ENCODE measurements at places on chromosomes 13 and 19.
A peak's percentile ranks its signal among the peaks of the same experiment; 100 is the strongest.

- H3K36me3 ChIP-seq: peaks cover 20% of the 10 kb centered on the region
- peaks cover 11% of the 10 kb centered on the region for H3K27me3 ChIP-seq
- no peak overlapping the region for H3K4me3 ChIP-seq
- H3K4me1 ChIP-seq: no peaks in the 10 kb centered on the region
Observed at GRCh38 chr19:992670-993055, 7.6 kb upstream of the GRIN3B start.

GRCh38 chr13:72983085-72983768, 75.6 kb upstream of the KLF5 start:
- H3K36me3 ChIP-seq: no peaks in the 10 kb centered on the region
- H3K27ac ChIP-seq: no peak overlapping the region
- no peaks in the 10 kb centered on the region for H3K4me1 ChIP-seq
- no peaks in the 10 kb centered on the region for H3K27me3 ChIP-seq
- no peak for DNase-seq

- no peak overlapping the region for H3K4me3 ChIP-seq
- H3K27ac ChIP-seq: no peak overlapping the region
- no peaks in the 10 kb centered on the region for H3K36me3 ChIP-seq
- DNase-seq: no peak
Observed at GRCh38 chr13:75318138-75318833, 163.7 kb downstream of the TBC1D4 start.

DNA sequence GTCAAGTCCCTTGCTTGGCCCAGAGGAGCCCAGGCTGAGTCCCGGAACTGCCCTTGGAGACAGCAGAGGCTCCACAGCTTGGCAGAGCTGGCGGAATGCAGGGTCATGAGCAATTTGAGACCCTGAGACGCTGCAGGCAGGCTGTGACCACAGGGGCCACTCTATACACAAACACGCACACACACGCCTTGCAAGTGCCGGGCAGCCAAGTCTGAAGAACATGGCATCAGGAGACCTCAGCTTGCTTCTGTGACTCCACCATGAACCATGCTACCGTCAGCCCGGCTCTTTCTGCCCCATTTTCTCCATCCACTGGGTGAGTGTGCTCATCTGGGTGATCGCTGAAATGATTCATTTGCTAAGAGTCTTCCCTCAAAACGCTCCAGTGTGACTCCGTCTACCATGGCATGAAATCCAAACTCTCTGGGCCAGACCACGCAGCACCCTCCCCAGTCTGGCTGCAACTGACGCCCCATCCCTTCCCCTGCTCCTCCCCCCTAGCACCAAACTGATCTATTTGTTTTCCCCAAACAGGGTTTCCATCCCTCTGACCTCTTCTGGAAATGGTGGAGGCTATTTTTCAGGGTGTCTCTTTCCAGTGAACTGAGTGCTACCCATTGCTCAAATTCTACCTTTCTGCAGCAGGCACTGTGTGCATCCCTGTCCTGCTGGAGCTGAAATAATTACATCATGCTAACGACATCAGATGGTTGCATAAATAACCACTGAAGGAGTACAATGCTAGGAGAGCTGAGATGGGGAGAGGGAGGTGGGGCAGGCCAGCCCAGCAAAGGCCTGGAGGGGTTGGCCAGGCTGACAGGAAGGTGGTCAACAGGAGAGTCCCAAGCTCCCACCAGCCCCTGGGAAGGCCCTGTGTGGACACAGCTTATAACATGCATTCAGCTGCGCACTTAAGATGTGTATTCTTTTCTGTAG, 3.1 kb downstream of the CARS2 start:
- no peaks in the 10 kb centered on the region for H3K27me3 ChIP-seq
- peak; percentile 64 for DNase-seq
- H3K4me1 ChIP-seq: peaks cover 16% of the 10 kb centered on the region
- peaks cover 37% of the 10 kb centered on the region for H3K36me3 ChIP-seq
- no peak overlapping the region for H3K4me3 ChIP-seq
- no peak overlapping the region for H3K27ac ChIP-seq

GRCh38 chr19:57632987-57633831, at the start of gene ZNF211:
ZNF211 (plus strand) TSS chr19:57633168; CDS start chr19:57633347, 179 bp downstream.
- H3K4me1 ChIP-seq: peaks cover 3% of the 10 kb centered on the region
- H3K27me3 ChIP-seq: no peaks in the 10 kb centered on the region
- H3K36me3 ChIP-seq: peaks cover 22% of the 10 kb centered on the region
- peak within 1 kb of the TSS; percentile 73 for H3K4me3 ChIP-seq

GRCh38 chr19:5048727-5049553, 80.0 kb downstream of the KDM4B start:
- H3K4me3 ChIP-seq: peak overlapping the region; percentile 44
- peak; percentile 85 for DNase-seq
- H3K27me3 ChIP-seq: no peaks in the 10 kb centered on the region
- H3K27ac ChIP-seq: no peak overlapping the region
- H3K36me3 ChIP-seq: peaks cover 9% of the 10 kb centered on the region

DNA sequence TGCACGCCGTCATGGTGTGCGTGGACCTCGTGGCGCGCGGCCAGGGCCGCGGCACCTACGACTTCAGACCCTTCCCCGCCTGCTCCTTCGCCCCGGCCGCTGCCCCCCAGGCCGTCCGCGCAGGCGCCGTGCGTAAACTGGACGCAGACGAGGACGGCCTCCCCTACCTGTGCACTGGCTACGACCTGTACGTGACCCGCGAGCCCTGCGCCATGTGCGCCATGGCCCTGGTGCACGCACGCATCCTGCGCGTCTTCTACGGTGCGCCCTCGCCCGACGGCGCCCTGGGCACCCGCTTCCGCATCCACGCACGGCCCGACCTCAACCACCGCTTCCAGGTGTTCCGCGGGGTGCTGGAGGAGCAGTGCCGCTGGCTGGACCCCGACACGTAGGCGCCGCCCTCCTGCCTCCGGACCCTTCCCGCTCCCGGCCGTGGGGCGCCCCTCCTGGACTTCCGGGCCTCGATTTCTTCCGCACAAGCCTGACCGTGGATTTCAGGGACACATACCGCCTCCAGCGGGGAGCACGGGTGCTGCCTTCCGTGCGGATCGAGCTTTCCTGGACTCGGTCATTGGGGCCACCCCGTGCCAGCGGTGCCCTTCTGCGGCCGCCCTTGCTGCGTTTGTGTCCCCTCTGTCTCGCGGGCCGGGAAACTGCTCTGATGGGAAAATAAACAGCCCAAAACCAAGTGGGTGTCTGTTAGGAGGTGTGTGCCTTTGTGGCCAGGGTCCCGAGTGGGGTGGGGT, 7.7 kb downstream of the ADAT3 start:
- H3K27me3 ChIP-seq: no peaks in the 10 kb centered on the region
- H3K27ac ChIP-seq: no peak overlapping the region
- H3K4me1 ChIP-seq: no peaks in the 10 kb centered on the region
- DNase-seq: no peak

GRCh38 chr13:97254816-97255215, 32.7 kb downstream of the MBNL2 start:
- DNase-seq: no peak
- H3K27ac ChIP-seq: peak overlapping the region; percentile 82
- H3K36me3 ChIP-seq: no peaks in the 10 kb centered on the region
- no peak overlapping the region for H3K4me3 ChIP-seq

DNA sequence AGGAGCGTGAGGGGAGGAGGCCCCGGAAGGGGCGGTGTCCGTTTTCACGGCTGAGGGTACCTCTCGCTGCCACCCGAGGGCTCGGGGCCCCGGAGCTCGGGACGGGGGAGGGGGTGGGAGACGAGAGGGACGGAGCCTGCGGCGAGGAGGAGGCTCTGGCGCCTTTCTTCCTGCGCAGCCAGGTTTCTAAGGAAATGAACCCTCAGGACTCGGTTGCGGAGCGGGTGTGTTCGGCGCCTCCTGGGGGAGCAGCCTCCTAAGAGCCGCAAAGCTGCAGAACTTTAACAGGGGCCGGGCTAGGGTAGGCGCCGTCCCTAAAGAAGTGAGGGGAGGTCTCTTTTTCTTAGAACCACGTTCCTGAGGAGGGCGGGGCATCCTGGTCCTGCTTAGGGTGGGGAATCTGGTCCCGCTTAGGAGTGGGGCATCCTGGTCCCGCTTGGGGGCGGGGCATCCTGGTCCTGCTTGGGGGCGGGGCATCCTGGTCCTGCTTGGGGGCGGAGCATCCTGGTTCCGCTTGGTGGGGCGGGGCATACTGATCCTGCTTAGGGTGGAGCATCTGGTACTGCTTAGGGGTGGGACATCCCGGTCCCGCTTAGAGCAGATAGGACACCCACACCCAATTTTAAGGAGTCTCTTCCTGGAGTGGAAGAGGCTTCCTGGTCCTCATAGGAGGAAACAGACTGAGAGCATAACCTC, 6.2 kb downstream of the SYT5 start:
- no peak overlapping the region for H3K27ac ChIP-seq
- H3K36me3 ChIP-seq: no peaks in the 10 kb centered on the region
- H3K4me1 ChIP-seq: no peaks in the 10 kb centered on the region
- H3K27me3 ChIP-seq: peaks cover 34% of the 10 kb centered on the region
- peak overlapping the region; percentile 48 for H3K4me3 ChIP-seq

DNA sequence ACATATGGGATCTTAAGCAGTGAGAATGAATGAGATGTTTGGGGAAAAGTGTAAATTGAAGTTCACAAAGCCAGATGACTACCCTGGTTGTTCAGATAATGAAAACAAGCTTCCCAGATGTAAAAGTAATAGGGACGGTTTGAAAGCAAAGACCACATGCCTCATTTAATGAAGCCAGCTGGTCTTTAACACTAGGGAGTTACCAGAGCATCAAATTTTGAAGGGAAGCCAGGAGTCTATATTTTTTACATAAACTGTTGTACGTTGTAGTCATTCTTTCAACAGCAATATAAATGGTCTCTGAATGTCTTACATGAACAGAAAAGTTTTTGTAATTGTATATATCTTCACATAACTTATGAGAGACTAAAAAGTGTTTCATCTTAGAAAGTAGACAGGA, 2604.5 kb upstream of the PCDH20 start:
- no peaks in the 10 kb centered on the region for H3K36me3 ChIP-seq
- H3K27ac ChIP-seq: no peak overlapping the region
- H3K27me3 ChIP-seq: no peaks in the 10 kb centered on the region
- no peaks in the 10 kb centered on the region for H3K4me1 ChIP-seq

GRCh38 chr19:35266520-35267352, 2.0 kb upstream of the USF2 start:
- H3K4me1 ChIP-seq: peaks cover 12% of the 10 kb centered on the region
- H3K27me3 ChIP-seq: no peaks in the 10 kb centered on the region
- H3K36me3 ChIP-seq: peaks cover 16% of the 10 kb centered on the region
- peak; percentile 70 for DNase-seq
- H3K4me3 ChIP-seq: peak overlapping the region; percentile 86

- peak overlapping the region; percentile 78 for H3K4me3 ChIP-seq
- H3K36me3 ChIP-seq: peaks cover 17% of the 10 kb centered on the region
- H3K27me3 ChIP-seq: no peaks in the 10 kb centered on the region
- DNase-seq: no peak
Observed at GRCh38 chr19:49084206-49085019, 838 bp upstream of the SNRNP70 start.

DNA sequence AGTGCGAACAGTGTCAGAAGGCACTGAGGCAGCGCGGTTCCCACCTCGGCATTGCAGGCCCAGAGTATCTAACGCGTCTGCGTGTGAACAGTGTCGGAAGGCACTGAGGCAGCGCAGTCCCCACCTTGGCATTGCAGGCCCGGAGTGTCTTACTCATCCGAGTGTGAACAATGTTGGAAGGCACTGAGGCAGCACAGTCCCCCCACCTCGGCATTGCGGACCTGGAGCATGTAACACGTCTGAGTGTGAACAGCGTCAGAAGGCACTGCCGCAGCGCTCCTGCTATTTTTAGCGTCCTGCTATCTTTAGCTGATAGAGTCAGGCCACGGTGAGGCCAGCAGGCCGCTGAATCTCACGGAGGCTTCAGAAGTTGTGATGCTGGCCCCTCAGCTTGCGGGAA, 39.6 kb downstream of the ATP11A start:
- H3K27ac ChIP-seq: no peak overlapping the region
- H3K4me1 ChIP-seq: no peaks in the 10 kb centered on the region
- no peak for DNase-seq
- no peaks in the 10 kb centered on the region for H3K27me3 ChIP-seq

GRCh38 chr13:87094646-87095045, 576.5 kb upstream of the SLITRK5 start:
- H3K4me3 ChIP-seq: no peak overlapping the region
- no peak for DNase-seq
- H3K36me3 ChIP-seq: no peaks in the 10 kb centered on the region
- no peak overlapping the region for H3K27ac ChIP-seq
- no peaks in the 10 kb centered on the region for H3K27me3 ChIP-seq
- no peaks in the 10 kb centered on the region for H3K4me1 ChIP-seq

GRCh38 chr13:77918391-77919245, at the start of gene EDNRB:
EDNRB (minus strand) TSS chr13:77918831; CDS start chr13:77918573, 258 bp downstream.
- H3K27me3 ChIP-seq: no peaks in the 10 kb centered on the region
- H3K36me3 ChIP-seq: no peaks in the 10 kb centered on the region
- H3K4me1 ChIP-seq: no peaks in the 10 kb centered on the region
- no peak for DNase-seq
- no peak within 1 kb of the TSS for H3K27ac ChIP-seq

- no peaks in the 10 kb centered on the region for H3K36me3 ChIP-seq
- no peak overlapping the region for H3K27ac ChIP-seq
- no peaks in the 10 kb centered on the region for H3K4me1 ChIP-seq
Observed at GRCh38 chr13:36438594-36439483, 6.5 kb downstream of the CCNA1 start.

GRCh38 chr19:16077984-16078758, 1.9 kb downstream of the TPM4 start:
- peak overlapping the region; percentile 94 for H3K4me3 ChIP-seq
- peaks cover 62% of the 10 kb centered on the region for H3K36me3 ChIP-seq
- peaks cover 44% of the 10 kb centered on the region for H3K4me1 ChIP-seq
- H3K27ac ChIP-seq: peak overlapping the region; percentile 100

DNA sequence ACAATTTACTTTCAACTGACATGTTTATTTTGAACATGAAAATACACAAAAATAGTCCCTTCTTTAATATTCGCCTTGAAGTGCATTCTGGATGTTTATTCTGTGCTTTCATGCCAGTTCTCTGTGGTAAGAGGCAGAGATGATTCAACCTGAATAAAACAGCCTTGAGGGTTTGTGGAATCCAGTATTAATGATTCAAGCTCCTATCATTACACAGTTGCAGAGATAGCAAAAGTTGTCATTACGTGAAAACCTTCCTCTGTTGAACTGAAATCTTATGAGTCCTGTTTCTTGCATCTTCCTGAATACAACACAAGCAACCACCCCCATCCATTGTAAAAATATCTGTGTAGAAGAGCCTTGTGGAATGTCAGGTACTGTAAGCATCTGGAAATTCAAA, 142.3 kb upstream of the HTR2A start:
- DNase-seq: no peak
- H3K36me3 ChIP-seq: no peaks in the 10 kb centered on the region
- H3K4me1 ChIP-seq: no peaks in the 10 kb centered on the region
- no peak overlapping the region for H3K27ac ChIP-seq
- no peaks in the 10 kb centered on the region for H3K27me3 ChIP-seq

GRCh38 chr19:2588081-2588777, 112.3 kb downstream of the GADD45B start:
- DNase-seq: no peak
- no peaks in the 10 kb centered on the region for H3K27me3 ChIP-seq
- H3K4me3 ChIP-seq: peak overlapping the region; percentile 51
- H3K4me1 ChIP-seq: peaks cover 21% of the 10 kb centered on the region
- H3K36me3 ChIP-seq: no peaks in the 10 kb centered on the region

DNA sequence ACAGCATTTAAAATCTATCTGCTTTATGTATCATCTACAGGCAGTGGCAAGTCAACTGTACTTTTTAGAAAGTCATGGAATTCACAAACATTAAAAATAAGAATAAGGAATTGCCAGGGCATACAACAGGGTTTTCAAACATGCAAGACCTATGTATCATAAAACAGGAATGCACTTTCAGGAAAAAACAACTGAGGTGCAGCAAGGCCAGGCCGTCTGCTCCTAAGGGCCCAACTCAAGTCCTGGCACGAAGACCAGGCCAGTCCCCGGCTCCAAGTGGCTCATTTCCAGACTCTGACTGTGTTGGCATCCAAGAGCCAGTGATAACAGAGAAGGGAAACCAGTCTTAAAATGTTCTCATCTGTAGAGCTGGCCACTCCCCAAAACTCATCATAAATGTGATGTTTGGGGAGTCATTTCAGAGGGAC, 7.1 kb downstream of the RFX2 start:
- peaks cover 13% of the 10 kb centered on the region for H3K4me1 ChIP-seq
- peak overlapping the region; percentile 90 for H3K27ac ChIP-seq
- peak; percentile 98 for DNase-seq
- no peaks in the 10 kb centered on the region for H3K27me3 ChIP-seq
- H3K36me3 ChIP-seq: no peaks in the 10 kb centered on the region

Data from ascending aorta (tissue), 2 donors.